ENCODE measurements at places on chromosomes 6 and 20.
A peak's percentile ranks its signal among the peaks of the same experiment; 100 is the strongest.

- DNase-seq: no peak
Measured at GRCh38 chr20:20527661-20528060, 159.8 kb downstream of the INSM1 start.

DNA sequence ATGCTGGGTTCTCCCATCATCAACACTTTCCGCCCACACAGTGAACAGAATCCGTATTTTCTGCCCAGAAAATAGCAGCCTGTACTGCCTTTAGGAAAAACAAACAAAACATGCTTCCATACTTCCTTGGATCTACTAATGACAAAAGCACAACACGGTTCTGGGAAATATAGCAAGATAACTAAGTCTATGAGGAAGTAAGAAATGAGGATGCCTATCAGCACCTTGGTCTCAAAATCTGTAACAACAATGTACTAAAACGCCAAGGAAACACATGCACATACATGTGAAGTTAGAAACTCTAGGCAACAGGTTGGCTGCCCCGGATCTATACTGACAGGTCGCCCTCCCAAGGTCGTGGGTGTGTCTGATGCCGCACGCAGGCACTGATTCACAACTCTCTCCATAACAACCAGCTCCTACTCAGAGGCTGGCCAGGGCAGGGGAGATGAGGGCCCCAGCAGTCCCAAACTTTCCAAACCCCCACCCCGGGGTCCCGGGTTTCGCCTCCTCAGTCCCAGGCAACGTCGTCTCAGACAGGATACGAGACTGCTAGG, 710 bp downstream of the BTBD9 start:
- peak; percentile 38 for DNase-seq

DNA sequence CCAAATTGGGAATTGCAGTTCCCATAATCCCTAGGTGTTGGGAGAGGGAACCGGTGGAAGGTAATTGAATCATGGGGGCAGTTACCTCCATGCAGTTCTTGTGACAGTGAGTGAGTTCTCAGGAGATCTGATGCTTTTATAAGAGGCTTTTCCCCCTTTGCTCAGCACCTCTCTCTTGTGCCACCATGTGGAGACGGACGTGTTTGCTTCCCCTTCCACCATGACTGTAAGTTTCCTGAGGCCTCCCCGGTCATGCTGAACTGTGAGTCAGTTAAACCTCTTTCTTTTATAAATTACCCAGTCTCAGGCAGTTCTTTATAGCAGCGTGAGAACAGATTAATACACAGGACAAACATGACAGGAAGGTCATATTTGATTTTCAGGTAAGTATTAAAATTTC, 25.3 kb upstream of the HECA start:
- peak; percentile 62 for DNase-seq

GRCh38 chr6:45479834-45480751, 102.4 kb upstream of the SUPT3H start:
- DNase-seq: peak; percentile 97

- DNase-seq: no peak
Measured at GRCh38 chr20:48404598-48404997, 423.2 kb downstream of the PREX1 start.

DNA sequence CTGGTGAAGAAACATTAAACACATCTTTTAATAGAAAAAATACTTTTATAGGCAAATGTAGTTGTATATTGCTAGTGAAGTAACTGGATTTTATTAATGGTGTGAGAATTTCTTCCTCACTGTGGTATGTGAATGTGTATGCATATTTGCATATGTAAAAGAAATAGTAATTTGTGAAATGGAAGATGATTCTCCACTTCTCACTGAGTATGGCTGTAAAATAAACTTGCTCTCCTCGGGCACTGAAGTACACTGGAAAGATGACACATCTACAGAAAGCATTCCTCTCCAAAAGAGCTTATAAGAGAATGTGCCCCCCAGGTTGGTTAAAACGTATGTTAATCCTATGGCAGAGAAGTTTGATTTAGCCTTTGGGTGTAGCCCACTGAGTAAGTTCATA, 155.5 kb downstream of the LPA start:
- DNase-seq: no peak

DNA sequence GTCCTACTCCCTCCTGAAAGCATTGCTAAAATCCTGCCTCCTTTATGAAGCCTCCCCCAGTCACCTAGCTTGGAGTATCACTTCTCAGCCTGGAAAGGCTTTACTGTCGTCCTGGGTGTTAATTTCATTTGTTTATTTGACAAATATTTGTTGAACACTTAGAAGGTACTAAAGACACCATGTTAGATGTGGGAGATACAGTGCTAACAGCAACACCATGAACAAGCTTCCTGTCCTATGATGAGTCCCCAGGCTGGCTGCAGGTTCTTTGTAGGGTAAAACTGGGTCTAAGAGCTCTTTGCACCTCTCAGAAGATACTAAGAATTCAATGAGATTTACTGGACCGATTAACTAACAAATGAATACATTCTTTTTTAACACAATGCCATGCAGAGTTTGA, 109.2 kb upstream of the TMEM170B start:
- DNase-seq: no peak

- DNase-seq: no peak
Measured at GRCh38 chr6:6458172-6458571, 130.3 kb upstream of the LY86 start.

DNA sequence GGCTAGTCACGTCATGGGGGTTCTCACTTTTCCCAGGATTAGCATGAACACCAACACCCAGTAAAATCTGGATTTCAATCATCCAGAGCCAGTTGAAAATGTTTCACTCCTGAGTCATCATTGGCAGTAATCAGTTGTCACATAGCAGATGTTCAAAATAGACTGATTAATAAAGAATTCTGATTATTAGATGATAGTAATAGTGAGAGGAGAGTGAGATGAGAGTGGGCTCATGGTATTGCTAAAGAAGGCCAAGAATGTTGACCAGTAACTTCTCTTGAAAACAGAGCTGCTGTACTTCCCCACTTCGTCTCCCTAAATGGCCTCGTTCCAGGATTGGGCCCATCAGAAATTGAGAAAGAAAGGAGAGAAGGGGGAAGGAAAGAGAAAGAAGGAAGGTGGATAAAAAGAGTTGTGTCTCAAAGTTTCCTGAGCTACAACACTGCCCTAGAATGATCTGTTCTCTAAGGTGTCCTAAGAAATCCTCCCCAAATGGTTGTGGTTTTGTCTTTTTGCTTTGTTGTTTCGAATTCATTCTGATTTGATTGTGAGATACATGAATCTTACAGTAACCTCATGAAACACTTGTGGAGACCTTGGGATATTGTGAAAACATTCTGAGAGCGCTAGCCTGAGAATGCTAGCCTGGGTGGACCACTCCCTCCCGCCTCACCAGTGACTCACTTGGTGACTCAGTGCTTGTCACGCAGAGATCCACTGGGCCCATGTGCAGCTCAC, 502.2 kb upstream of the JARID2 start:
- peak; percentile 98 for DNase-seq

DNA sequence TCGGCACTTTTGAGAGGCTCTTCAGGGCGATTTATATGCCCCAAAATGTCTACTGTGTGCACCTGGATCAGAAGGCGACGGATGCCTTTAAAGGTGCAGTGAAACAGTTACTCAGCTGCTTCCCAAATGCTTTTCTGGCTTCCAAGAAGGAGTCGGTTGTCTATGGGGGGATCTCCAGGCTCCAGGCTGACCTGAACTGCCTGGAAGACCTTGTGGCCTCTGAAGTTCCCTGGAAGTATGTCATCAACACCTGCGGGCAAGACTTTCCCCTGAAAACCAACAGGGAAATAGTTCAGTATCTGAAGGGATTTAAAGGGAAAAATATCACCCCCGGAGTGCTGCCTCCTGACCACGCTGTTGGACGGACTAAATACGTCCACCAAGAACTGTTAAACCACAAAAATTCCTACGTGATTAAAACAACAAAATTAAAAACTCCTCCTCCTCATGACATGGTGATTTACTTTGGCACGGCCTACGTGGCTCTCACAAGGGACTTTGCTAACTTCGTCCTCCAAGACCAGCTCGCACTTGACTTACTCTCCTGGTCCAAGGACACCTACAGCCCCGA, 8.2 kb downstream of the GCNT2 start:
- DNase-seq: peak; percentile 31

- DNase-seq: no peak
Measured at GRCh38 chr6:35077713-35078105, 63.4 kb downstream of the TCP11 start.

DNA sequence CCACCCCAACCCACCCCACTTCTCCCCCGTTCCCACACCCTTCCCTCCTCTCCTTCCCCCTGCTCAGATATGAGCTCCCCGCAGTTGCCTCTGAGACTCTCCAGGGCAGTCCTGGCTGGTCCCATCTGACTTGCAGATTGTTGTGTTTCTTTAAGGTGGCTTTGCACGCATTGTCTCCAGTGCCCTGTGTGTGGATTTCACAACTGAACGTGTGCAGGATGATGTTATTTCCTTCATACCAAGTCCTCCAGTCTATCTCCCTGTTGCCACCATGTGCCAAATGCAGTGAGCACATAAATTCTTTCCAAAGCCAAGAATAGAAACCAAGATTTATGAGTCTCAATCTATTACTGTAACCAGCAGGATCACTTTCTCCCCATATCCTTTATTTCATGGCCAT, 79.1 kb downstream of the TMEM242 start:
- peak; percentile 70 for DNase-seq

DNA sequence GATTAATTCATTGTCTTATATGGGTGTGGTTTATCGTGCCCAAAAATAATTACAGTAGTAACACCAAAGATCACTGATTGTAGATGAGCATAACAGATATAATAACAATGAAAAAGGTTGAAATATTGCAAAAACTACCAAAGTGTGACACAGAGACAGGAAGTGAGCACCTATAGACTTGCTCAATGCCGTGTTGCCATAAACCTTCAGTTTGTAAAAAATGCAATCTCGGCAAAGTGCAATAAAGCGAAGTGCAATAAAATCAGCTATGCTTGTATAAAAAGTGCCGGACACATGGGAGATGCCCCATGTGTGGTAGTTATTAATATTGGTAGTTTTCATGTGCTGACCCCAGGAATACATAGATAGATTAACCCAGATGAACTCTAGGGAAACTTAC, 192.6 kb downstream of the NRN1 start:
- no peak for DNase-seq

DNA sequence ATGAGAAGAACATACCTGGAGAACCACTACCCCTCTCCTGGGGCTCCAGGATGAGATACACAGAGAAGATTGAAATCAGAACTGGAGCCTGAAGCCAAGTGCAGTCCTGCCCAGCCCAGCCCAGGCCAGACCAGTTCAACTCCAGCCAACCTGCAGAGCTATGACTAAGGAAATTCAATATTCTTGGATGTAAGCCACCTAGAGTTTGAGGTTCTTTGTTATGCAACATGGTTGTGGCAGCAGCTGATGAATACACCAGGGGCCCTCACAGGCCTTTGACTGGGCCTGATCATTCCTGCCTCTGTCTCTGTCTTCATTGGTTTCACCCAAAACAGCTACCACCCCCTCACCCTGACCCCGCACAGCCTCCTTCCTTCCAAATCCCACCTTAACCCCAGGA, 167.8 kb downstream of the LRFN2 start:
- DNase-seq: peak; percentile 52

- DNase-seq: peak; percentile 94
Measured at GRCh38 chr6:134063966-134064445, 11.6 kb upstream of the SLC2A12 start.

DNA sequence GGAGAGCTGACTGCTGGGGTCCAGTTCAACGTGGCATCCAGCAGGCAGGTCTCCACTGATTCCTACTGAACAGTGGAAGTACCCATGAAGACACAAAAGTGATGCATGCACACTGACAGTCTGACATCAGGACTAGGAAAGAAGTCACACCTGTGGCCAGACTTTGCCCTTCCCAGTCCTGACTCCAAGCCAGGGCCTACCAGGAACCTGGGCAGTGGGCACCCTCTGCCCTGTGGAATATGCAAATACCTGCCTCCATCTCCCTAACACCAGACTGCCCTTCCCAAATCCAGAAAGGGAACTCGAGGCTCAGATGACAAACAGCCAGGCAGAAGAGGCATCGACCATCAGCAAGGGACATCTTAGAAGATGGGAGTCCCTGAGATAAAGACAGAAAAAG, 50.9 kb downstream of the SLC23A2 start:
- DNase-seq: no peak

DNA sequence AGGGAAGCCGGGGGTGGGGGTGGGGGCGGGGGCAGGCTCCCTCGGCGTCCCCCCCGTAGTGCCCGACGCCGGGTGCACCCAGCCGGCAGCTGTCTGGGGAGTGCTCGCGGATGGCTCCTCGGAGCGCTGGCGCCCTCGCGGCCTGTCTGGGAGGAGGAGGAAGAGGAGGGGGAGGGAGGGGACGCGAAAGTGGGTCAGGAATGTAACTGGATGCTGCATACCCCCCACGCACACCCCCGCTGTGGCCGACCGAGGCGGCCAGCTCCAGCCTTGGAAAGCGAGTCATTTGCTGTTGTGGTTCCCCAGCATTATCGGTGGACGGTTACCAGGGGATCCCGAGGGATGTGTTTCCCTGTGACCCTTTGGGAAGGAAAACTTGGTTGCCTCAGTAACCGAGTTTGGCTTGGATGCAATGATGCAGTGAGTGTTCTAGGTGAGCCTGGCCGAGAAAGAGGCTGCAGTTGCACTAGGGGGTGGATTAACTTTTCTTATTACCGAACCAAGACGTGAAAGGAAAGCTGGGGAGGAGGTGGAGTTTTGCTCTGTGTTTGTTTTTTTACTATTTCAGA, 55.2 kb upstream of the RREB1 start:
- DNase-seq: peak; percentile 89

DNA sequence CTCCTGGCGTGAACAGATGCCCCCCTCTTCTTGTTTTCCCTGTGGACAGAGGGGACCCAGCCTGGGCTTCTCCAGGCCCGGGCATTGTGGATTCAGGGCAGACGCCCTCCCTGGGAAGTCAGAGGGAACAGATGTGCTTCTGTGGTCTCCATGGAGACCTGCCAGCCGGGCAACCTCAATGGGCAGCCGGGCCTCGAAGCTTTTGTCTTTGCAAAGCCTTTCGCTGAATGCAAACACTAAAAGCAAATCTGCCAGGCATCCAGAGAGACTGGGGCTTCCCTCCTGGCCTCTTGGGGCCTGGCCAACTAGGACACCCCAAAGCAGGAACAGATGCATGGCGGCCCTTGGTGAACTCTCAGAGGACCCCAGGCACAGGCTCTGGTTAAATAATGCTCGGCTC, 370.0 kb upstream of the SULF2 start:
- DNase-seq: no peak
